ENCODE measurements at places on chromosomes 5 and 9. TPM values are rescaled to one million over a fixed set of nuclear protein-coding genes. Genes with fewer than 3 reads are reported as not detected.

DNA sequence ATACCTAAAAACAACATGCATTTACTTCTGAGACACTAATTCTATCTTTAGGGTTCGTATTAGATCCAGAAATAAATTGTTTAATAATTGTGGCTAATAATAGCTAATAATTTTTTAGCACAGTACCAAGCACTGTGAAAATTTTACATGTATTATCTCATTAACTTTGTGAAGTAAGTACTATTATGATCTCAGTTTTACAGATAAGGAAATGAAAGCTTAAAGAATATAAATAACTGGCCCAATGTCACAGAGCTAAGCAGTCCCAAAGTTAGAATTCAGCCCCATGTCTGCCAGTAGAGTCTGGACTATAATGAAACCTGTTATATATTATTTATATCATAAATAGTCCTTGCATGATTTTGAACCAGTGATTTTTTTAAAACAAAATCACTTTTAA is 163.3 kb downstream of the NIPBL start:
- DNase-seq, result no peak

DNA sequence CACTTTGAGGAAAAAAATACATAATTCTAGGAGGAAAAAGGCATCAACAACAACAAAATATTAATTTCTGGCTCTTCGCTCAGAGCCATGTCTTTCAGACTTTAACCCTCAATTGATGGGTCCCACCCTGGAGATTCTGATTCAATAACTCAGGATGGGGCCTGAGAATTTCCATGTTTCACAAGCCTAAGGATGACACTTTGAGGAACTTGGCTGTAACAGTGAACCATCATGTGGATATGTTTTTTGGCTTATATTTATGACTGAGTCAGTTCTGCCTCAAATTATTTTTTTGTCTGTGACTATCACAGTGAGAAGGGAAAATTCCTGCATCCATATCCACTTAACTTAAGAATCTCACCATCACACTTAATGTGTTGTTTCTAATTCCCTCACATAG is 504.6 kb downstream of the RASEF start:
- no peak for DNase-seq

GRCh38 chr9:20989923-20990341 is 41.5 kb downstream of the HACD4 start:
- no peak for DNase-seq

The TUT7 gene
- 48.9 TPM for total RNA-seq

The CCDC152 gene
- 1.6 TPM for total RNA-seq

The SLC34A1 gene
- total RNA-seq, result not detected

The CCNI2 gene
- total RNA-seq, result 6.3 TPM

DNA sequence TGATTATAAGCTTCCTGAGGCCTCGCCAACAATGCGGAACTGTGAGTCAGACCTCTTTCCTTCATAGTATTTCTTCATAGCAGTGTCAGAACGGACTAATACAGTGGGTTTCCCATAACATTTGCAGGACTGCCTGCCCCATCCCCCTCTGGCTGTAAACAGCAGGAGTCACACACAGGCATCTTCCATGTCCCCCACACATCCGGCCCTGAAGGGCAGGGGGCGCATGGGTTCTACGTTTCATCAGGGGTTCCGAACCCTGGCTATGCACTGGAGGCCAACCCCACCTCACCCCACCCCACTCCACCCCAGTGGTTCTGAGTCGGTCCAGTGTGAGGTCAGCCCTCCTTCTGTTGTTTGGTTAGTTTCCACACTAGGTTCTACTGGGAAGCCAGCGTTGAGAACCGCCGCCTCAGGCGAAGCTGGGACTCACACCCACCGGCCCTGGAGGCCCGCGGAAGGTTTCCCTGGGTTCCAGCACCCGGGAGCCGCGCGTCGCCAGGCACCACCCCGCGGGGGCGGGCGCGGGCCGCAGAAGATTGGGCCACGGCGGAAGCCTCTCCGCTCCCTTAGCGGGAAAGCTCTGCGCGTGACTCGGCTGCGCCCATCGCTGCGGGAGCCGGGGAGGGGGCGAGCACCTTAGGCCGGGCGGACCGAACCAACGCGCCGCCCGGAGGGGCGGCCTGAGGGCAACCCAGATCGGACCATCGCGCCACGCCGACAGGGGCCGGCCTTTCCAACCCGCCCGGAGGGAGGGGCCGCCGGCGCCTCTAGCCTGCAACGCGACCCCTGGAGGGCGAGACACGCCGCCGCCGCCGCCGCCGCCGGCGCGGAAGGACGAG is at the start of gene RUSC2:
Gene RUSC2, plus strand, starts transcription at position 799 of the 842 bp plus-strand sequence. CDS start 56,411 bp downstream, outside the sequence.
- peak; percentile 70 for DNase-seq

GRCh38 chr9:131104016-131104740 is 7.8 kb downstream of the AIF1L start:
- no peak for DNase-seq

DNA sequence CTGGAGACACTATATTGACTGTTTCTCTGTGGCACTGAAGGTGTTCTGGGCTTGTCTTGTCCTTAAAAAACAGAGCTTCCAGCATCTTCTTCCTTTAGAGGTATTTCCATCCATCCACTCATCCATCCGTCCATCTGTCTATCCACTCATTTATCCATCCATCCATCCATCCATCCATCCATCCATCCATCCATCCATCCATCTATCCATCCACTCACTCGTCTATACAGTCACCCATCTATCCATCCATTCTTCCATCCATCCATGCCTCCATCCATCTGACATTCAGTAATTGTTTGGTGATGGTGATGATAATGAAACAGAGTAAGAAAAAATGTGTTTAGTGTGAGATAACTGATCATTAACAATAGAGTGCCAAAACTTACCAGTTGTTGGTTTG is 334.8 kb downstream of the NSG2 start:
- no peak for DNase-seq

DNA sequence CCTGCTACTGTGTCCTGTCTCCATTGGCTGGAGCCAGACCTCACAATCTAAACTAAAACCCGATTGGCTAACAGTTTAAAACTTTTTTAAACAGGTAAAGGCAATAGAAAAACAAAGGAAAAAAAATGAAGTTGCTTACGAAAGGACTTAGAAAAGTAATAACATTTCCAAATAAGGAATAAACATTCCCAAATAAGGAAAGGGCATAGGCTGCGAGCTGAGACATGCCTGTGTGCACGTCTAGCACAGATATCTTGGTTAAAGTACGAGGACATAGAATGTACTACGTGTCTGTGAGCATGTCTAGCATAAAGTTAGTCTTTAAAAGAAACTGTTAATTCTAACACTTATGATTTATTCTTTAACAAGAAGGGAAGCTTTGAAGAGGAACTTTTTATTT is 15.3 kb upstream of the FAM120A start:
- no peak for DNase-seq

DNA sequence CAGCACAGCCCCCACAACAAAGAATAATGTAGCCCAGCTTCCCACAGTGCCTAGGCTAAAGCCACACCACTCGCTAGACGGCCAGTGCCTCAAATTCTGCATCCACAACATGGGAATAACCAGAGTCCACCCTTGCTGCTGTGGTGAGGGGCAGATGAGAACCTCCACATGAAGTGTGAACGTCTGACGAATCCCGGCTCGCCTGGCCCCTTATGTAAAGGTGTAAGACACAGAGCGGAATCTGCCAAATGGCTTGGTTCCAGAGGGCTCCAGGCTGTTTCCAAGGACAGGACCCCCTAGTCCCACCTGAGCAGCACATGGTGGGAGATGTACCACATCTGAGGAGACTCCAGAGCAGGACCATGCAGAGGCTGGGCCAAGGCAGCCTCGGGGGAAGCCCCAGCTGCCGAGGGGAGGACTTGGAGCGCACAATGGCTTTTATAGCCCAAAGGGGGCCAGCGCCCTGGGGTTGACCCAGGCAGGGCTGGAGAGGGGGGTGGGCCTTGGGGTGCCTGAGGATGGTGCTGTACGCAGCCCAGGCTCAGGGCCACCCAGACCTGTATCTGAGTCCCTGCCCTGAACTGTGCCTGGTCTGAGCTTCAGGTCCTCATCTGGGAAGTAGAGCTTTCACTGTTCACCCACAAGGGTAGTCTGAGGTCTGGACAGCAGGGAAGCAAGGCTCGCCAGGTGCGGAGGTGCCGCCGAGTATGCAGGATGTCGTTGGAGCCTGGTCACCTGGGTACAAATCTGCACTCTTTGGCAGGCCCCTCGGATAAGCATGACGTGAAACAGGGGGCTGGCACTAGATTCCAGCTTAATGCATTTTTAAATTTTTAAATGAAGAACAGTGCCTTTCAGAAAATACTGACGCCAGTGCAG is 24.9 kb upstream of the SLC25A51 start:
- DNase-seq, result no peak

The PCDHB8 gene
- not detected for total RNA-seq

DNA sequence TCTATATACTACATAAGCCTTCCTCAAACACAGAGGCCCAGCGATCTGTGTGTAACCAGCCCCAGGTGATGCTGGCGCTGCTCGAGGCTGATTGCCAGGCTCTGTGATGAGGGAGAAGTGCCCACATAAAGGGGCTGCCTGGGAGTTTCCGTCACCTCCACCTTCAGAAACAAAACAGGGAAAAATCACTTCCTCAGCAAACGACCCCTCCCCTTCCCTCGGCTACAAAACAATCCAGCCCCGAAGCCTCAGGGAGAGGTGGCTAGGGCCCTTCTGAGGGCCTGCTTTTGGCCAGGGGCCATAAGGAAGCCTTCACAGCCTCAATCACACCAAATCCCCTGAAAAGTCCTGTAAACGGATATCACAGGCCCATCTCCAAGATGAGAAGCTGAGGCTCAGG is 51.1 kb downstream of the DAP start:
- no peak for DNase-seq

DNA sequence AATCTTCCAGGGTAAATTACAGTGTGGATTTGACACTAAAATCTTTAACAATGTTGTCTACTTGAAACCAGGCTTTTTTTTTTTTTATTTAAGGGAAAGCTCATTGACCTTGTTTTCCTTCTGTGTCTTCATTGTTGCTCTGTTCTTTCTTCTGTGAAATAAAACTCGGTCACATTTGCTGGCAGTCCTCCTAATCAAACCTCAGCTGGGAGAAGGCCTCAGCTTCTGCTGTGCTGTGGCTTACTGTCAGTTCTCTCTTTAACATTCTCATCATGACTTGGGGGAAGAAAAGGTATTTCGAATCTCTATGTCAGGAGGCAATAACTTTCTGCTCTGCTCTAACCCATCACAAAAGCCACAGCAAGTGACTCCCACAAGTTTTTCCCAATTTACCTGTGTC is 268.9 kb downstream of the ZNF608 start:
- no peak for DNase-seq

DNA sequence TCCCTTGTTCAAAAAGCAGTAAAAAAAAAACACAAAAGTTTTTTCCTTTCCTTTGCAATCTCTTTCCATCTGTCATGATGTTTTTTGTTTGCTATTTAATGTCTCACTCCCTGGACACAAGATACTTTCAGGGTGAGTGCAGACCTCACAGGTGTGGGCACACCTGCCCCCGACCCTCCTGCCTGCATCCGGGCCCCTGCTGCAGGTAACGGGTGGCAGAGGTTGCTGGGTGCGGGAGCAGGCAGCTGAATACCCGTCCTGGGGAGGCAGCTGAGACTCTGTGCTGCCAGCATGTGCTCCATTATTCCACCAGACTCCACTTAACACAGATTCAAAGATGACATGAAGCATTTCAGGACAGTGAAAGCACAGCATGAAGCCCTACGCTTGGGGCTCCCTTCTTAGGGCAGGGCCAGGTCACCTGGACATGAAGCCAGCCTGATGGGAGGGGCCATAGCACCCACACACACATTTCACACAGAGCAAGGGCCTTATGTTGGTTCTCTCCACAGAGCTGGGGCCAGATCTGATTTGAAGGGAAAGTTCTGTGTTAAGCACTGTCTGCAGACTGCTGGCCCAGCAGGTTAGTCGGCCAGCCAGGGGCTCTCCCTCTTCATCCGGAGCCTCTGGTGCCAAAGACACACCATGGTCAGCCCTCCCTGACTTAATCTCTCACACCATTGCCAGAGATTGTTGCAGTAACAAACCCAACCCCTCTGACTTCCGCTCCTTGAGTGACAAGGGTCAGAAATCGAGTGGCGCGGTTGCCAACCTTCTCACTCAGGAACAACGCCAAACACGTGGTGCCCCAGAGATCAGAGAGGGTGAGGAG is 13.0 kb downstream of the NEK6 start:
- no peak for DNase-seq

The OBP2B gene
- total RNA-seq, result not detected

DNA sequence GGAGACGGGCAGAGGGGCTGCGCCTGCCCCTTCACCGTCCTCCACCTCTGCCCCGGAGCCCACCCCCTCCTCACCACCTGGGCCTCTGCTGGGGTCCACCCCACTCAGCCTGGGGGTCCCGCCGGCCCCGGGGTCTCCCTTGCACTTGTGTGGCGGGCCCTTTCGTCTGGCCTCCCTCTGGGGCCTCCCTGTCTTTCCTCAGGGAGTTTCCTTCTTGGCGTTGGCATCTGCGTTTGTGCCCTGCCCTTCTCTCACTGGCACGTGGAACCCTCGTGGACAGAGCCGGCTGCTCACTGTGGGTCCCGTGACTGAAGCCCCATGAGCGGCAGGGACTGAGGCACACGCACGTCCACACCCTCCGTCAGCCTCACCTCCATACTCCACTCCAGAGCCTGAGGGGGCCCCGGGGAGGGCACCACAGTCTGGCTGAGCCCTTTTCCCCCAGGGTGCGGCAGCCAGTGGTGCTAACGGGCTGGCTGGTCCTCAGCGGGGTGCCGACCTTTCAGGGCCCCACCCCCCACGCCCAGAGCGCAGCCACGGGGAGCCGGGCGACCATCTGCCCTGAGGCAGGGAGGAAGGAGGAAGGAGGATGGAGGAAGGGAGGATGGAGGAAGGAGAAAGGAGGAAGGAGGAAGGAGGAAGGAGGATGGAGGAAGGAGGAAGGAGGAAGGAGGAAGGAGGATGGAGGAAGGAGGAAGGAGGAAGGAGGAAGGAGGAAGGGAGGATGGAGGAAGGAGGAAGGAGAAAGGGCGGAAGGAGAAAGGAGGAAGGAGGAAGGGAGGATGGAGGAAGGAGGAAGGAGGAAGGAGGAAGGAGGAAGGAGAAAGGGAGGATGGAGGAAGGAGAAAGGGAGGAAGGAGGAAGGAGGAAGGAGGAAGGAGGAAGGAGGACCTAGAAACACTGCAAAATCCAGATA is 53.0 kb upstream of the NRARP start:
- no peak for DNase-seq

GRCh38 chr9:137689745-137690529 is 71.1 kb downstream of the EHMT1 start:
- DNase-seq, result no peak

The ATG10 gene
- total RNA-seq, result 4.7 TPM

The MYMK gene
- not detected for total RNA-seq

DNA sequence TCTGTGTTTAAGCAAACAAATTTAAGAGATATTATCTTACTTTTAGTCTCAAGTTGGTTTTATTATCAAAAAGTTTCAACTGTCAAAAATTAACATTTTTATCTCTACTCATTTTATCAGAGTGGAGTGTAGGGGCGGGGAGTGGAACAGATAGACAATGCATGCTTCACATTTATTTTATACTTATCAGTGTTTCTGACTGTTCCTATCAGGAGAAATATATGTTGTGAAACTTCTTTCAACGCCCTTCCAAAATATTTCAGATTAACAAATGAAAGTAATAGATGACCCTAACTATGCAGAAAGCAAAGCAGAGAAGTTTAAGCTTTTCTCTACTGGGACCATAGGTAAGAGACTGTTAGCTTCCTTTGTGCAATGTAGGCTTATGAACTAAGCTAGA is 44.9 kb upstream of the MAST4 start:
- DNase-seq, result no peak

The UBE2B gene
- total RNA-seq, result 250 TPM

Measured in CD8-positive, alpha-beta T cell (primary cell).